Stimulated activated CD4-positive, alpha-beta T cell treated with anti-CD3 and anti-CD28 coated beads, Interleukin-15, amount 100 ng/mL, for 1 hour (primary cell): ENCODE measurements at places on chromosomes 6 and 20.

DNA sequence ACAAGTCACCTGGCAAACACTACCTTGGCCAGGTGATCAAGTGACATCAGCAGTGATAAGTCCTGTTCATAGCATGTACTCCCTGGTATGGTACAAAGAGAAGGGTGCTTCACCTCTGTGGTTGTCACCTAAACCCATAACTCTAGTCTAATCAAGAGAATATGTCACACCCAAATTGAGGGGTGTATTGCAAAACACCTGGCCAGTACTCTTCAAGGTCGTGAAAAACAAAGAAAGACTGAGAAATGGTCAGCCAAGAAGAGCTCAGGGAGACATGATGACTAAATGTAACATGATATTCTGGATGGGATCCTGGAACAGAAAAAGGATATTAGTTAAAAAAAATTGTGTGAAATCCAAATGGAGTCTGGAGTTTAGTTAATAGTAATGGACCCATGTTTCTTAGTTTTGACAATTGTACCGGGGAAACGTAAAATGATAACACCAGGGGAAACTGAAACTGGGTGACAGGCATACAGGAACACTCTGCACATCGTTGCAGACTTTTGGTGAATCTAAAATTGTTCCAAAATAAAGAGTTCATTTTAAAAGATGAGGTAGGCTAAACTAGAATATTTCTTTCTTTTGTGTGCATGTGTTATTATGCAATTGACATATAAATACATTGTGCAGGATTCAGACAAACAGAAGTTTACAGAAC lies 262.0 kb downstream of the CDC5L start:
- DNase-seq: no peak

- DNase-seq: no peak
Measured at GRCh38 chr6:20703049-20703448, 168.8 kb downstream of the CDKAL1 start.

GRCh38 chr6:157825243-157825904 lies 2.3 kb downstream of the SNX9 start:
- no peak for DNase-seq

GRCh38 chr6:34391473-34391785 lies 1.0 kb downstream of the NUDT3 start:
- no peak for DNase-seq
